ENCODE measurements at places on chromosomes 6 and 20. TPM values are rescaled to one million over a fixed set of nuclear protein-coding genes. Genes with fewer than 3 reads are reported as not detected.

Gene GNMT
- 0.30 TPM for total RNA-seq

Gene PRND
- not detected for total RNA-seq

Gene CDH26
- 0.71 TPM for total RNA-seq

DNA sequence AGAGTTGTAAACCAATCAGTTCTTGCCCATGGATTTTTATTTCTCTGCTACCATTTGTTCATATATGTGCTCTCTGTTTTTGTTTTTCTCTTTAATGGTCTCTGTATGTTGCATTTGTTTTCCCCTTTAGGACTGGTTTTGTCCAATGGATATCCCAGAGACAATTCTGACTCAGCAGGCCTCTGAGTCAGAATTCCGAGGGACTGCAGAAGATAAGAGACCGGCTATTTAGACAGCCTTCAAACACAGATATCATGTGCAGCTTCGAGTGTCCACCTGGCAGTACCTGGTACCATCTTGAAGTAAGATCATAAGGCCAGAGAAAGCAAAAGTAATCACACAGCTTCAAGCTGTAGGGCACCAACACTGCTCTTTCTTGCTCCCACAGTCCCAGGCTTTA is 125.5 kb downstream of the ELOVL4 start:
- DNase-seq, result peak; percentile 38

Gene TRIM40
- not detected for total RNA-seq

DNA sequence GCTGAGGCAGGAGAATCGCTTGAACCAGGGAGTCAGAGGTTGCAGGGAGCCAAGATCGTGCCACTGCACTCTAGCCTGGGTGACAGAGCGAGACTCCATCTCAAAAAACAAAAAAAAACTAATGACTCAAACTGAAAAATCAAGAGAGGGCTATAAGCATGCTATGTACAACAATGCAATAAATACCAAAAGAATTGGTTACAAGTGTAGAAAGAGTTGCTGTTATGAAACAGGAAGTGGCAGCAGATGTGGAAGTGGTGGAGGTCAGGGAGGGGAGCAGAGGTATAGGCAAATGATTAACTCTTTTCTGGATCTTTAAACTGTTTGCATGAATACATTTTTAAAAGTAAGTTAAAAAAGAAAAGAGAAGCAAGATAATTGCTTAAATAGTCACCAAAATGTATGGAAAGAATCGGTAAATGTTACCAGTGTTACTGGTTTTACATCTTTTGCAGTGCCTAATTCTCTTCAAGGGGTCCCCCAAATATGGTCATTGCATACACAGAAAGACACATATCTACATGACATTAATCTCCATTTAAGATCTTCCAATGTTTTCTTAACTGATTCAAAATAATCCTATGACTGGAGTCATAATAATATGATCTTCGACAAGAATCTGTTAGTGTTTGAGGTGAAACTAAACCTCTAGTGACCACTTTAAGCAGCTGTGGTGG is 15.0 kb downstream of the CALHM6 start:
- peak; percentile 6 for DNase-seq

Gene ADGRG6
- 28.8 TPM for total RNA-seq

GRCh38 chr6:168674595-168674994 is 233.6 kb downstream of the SMOC2 start:
- DNase-seq, result no peak

Gene ERVFRD-1
- total RNA-seq, result not detected

Gene MED20
- total RNA-seq, result 27.6 TPM

DNA sequence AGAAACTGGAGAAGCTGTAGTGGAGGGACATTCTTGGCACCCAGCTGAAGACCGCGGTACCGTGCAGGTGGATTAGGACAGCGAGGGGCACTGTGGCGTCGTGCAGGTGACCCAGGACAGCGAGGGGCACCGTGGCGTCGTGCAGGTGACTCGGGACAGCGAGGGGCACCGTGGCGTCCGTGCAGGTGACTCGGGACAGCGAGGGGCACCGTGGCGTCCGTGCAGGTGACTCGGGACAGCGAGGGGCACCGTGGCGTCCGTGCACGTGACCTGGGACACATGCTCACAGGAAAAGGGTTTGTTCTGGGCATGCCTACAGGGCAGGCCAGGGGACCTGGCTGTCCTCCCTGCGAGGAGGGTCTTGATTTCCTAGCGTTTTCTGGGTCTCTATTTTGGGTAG is 29.2 kb upstream of the SMOC2 start:
- no peak for DNase-seq

DNA sequence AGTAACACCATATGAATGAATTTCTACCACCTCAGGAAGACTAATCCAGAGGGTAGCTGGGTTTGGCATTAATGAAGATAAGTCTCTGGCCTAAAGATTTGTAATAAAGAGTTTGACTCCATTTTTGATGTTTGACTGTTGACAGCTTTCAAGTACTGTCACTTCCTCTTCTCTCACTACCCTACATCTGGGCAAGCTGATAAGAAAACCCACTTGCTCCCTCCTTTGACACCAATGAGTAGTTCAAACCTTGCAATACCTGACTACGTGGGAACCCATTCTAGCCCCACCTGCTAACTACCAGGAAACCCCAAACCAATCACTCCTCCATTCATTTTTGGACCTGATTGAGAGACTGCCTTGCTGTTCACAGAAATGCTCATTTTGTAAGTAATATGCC is 621.5 kb downstream of the TENT5A start:
- DNase-seq, result no peak

DNA sequence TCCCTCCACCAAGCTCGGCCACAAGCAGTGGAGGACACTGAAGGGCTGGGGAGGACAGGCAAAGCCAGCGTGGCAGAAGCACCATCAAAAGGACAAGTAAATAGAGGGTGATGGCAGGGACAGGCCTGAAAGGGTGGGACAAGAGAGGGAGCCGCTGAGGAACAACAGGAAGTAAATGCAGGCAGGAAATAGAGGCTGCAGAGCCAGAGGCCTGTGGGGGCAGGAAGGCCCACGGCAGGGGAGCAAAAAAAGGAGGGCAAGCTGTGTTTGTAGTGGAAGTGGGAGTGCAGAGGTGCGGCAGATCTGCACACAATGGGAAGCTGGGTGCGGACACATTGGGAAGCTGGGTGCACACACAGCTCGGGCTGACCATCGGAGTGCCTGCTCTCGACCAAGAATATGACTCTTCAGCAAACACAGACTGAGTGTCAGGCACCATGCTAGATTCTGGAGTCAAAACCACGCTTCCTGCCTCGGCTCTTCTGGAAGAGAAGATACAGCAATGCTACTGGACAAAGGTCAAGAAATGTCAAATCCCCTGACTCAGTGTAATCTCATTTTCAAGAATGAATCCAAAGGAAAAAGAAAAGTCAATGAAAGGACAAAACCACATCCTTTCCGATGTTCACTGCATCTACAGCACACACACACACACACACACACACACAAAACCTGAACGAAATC is 40.4 kb upstream of the RAB22A start:
- no peak for DNase-seq

Gene CYP39A1
- total RNA-seq, result 7.2 TPM

DNA sequence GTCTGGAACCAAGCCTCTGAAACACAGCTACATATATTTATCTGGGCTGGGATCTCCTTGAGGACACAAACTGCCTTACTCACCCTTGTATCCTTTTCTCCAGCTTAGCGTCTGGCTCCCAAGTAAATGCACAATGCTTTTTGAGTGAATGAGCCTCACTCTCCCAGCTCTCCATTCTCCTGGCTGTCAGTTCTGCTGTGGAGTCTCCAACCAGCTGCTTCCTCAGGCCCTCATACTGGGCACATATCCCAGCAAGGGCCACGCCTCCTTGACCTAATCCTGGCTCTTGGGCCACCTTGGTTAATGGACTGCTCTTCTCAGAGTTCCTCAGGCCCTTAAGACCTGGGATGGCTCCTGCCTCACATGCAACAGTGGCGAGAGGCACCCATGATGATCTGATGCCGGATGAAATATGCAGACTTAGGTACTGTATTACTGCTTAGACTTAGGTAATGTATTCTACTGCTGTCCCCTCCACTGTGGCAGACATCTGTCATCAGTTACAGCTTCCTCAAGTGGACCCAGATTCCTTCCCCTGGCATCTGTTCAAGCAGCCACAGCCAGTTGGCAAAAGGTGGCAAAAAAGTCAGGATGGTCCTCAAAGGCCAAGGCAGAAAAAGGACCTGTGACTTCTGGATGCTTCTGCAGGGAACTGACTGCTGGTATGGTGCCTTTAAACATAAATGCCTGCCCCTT is 16.5 kb downstream of the SNHG17 start:
- DNase-seq, result peak; percentile 49

Gene CCDC170
- not detected for total RNA-seq

DNA sequence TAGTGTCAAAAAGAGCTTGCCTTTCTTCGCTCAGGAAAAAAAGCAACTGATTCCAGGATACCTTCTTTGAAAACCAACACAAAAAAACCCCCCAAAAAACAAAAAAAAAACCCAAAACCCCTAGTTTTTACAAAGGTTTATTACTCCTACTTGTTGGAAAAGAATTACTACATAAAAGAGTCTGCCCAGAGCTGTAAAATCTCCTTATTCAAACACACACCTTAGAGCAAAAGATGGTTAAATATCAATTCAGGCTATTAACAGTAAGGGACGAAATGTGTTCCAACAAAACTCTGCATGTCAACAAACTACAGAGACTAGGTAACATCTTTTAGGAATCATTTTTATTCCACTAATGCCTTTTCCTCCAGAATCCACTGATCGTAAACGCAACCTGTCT is 42.7 kb downstream of the BCAS1 start:
- no peak for DNase-seq

Gene CYB5R4
- 18.9 TPM for total RNA-seq

- no peak for DNase-seq
Observed at GRCh38 chr6:111110036-111110435, 22.7 kb downstream of the SLC16A10 start.
